Stimulated activated naive CD8-positive, alpha-beta T cell treated with anti-CD3 and anti-CD28 coated beads, Interleukin-15, Interleukin-2, amounts not matched to agents 100 U/mL and 50 U/mL, for 24 hours (primary cell): ENCODE measurements at places on chromosomes 5 and 9.

GRCh38 chr9:113509463-113509862 lies 45.9 kb downstream of the RGS3 start:
- DNase-seq = no peak

DNA sequence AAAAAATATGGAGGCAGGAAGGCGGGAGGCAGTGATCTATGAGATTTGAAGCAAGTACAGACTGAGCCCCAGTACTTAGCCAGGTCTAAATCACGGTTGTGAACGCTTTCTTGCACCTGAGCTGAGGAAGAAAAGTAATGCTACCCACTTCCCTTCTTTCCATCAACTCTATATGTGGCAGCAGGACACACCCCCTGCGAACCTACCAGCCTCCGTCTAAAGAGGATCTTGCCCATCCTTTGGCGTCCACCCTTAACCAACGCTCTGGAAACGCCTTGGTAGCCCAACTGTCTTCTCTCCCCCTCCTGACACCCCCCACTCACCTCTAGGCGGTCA lies 545 bp downstream of the HMGCS1 start:
- DNase-seq = no peak

DNA sequence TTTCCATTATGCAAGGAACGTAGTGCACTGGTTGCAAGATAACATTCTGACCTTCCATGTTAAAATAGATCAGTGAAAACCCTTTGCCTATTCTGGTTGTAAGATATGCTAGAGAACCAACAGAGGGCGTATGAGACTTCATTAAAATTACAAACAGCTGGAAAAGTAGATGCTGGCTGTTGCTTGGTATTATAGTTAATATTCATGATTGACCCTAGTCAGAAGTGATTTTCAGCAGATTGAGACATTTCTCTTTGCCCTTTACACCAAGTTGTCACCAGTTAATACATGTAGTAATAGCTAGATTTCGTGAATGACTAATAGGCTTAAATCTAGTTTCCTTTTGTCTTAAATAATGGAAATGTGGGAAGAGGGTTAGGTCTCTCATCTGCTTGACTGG lies 13.8 kb upstream of the FGF18 start:
- no peak for DNase-seq

DNA sequence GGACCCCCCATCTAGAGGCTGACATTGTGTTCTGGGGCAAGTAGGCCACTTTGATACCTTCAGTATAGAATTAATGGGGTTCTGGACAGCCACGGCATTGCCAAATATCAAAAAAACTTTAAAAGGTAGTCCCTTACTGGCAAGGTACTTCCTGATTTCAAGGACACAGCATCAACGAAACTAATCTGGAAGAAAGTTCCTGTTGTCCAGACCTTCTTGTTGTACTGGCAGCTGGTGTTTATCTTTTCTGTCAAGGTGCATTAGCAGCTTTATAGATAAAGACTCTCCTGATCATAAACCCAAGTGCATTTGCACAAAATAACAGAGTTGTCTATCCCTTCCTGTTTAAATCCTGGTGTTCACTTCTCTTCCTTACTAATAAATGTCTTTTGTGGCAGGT lies 23.7 kb upstream of the GOLGA1 start:
- DNase-seq = no peak

DNA sequence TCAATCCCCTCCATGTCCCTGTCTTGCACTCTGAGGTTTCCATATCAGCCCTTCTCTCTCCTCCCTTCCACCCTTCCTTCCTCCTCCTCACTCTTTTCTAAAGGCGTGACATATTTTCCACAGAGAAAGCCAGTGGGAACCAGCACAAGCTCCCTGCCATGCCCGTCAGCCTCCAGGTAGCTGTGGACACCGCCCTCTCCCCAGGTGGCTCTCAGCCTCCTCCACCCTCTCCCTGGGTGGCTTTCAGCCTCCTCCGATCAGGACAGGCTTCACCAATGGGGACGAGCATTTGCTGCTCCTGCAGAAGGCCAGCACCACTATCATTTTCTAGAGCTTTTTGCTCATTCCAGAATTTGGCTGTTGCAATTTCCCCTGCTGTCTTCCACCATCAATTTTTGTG lies 236.6 kb downstream of the GADD45G start:
- no peak for DNase-seq

GRCh38 chr5:130198927-130199326 lies 294.7 kb downstream of the CHSY3 start:
- no peak for DNase-seq

DNA sequence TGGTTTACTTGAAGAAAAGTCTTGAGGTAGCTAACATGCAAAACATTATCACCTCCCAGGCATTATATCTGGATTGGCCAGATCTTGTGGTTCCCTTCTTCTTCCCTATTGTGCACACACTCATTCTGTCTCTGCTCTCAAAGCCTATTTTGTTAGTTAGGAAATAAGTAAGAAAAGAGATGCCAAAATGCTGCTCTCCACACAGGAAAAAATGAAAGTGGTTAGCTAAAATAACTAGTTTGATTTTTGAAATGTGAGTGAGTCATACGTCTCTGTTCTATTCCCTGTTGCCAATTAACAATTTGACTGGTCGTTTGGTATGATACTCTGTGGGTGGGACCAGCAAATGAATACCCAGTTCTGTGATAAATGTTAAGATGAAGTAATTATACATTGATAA lies 28.1 kb downstream of the LMNB1 start:
- DNase-seq = no peak

- no peak for DNase-seq
Measured at GRCh38 chr5:94645053-94645452, 26.6 kb downstream of the SLF1 start.

GRCh38 chr5:97531549-97531948 lies 348.5 kb upstream of the RIOK2 start:
- no peak for DNase-seq

DNA sequence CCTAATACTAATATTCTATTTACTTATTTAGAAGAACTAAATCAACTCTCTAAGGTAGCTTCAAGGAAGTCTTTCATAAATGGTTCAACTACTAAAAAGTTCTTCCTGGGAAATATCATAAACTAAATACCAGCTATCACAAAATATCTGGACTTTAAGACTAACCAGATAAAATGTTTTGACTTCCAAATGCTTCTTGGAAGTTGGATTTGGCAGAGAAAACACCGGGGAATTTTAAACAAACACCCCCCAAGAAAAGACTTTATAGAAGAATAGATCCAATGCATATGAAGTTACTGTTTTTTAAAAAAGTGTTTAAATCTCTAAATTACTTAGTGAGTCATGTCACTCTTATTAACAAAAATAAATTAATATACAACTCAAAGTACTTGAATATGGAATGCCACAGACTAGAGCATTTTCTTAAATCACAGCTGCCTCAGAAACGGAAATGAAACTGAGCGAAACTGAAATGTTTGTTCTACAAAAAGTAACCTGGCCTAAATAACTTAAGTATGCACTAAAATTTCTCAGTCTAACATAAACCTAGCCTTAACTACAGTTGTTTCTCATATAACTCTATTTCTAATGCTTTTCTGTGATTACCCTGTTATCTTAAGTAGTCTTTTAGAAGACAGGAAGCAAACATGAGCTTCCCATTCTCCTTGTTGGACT lies 6.8 kb downstream of the ABCA1 start:
- no peak for DNase-seq

DNA sequence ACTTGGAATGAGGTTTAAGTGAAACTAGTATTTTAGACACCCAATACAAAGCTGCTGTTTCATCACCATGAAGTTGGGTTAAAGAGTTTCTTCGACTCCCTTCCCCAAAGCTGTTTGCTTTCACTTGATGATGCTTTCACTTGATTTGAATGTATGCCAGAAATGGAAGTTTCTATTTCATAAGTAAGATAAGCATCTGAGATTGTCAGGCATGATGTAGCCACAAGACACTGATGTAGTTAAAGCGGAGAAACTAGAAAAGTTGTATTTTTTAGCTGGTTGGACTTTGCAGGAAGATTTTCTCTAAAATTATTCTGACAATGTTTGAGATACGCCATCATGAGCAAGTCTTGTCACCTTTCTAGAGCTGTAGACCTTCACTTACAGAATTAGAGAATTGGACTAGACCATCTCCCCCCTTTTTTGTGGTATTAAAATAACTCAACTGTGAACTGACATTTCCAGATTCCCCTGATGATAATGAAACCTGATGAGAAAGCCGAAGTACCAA lies 20.0 kb downstream of the MOCS2 start:
- no peak for DNase-seq

- no peak for DNase-seq
Measured at GRCh38 chr5:6043491-6044310, 334.6 kb downstream of the MED10 start.

DNA sequence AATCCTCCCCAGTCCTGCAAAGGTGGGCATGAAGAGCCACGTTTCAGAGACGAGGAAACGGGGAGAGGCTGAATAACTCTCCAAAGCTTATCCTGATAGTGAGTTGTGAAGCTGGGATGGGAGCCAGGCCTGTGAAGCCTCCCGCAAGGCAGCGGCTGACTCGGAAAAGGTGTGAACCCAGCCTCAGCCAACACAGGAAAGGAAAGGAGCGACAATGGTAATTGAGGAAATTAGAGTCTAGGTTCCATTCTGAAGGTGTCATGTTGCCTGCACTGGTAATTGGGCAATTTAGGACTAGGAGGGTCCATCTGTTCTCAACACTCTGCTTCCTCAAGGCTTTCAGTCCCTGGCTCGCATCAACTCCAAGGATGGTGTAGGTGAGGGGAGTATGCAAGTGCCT lies 83.4 kb downstream of the LIFR start:
- DNase-seq = no peak

DNA sequence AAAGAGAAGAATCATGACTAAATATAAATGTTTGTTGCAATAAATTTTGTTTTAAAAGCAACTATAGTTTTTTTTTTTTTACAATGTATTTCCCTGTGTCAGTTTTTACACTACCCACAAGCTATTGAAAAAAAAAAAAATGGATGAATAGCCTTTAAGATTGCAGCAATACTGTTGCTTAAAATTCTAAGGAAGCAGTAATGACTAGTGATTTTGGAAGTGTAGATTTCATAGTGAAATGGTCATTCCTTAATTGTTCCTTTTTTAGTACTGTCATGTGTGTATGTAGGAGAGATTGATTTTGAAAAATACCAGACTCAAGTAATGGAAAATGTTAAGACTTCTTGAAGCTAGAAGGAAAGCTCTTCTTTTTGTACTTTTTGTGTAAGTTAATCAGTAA lies 53.1 kb downstream of the NDUFS4 start:
- no peak for DNase-seq

DNA sequence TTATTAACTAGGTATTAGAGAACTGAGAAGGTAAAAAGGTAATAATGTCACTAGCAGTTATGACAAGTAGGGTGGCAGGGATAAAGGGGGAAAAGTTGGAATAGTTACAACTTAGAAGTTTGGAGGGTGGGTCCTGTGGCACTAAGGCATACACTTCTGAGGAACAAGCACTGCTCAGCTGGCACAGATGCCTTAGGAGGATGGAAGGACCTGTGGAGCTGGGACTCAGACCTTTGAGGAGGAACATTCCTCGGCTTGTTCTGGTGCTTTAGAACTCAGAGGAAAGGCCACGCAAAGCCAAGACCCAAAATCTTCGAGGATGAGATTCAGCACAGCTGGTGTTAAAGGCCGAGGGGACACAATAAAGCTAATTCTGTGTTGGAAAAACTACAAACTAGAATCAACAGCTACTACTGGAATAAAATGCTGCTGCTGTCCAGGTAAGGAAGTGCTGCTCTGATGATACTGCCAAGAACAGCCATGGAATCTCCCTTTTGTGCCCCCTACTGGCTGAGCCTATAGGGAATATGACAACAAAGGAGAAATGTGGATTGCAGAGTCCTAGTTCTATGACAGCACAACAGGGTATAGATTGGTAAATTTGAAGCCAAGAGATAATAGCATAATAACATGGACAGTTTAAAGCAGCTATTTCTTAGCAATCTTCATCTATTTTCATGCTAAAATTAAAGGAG lies 126.7 kb downstream of the SLC25A46 start:
- peak; percentile 4 for DNase-seq

DNA sequence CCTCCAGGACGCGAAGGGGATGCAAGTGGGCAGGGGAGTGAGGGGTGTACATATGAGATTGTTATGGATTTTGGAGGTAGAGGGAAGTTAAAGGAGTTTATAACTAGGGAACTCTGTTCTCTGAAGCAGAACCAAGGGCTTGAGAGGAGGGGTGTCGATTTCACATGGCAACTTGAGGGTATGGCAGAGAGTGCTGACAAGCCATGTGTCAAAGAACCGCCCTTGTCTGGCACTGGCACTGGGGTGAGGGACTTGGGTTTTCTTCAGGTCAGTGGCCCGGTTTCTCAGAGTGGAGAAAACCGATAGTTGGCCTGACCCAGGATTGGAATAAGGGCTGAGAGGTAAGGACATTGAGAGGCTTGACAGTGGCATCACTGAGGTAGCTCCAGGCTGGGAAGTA lies 47.7 kb upstream of the TESK1 start:
- DNase-seq = no peak

- DNase-seq = no peak
Measured at GRCh38 chr5:115456539-115457040, 88.0 kb downstream of the FEM1C start.

DNA sequence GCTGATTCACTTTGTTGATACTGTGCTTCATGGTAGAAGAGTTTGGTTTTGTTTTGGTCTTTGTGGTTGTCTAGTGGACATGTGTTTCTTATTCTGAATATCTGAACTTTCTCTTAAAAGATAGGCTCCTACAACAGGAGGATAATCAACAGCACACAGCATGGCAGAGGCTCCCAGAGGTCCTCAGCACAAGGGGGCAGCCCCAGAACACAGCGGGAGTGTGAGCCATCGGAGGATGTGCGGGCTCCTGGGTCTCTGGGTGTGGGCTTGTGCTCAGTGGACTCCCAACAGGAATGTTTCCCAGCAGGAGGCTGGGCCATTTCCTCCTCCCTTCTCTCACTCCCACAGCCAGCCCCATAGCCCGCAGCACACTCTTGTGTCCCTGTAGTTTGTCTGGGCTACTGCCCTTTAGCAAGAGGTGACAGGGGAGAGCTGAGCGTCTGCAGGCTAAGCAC lies 164.3 kb upstream of the OTULINL start:
- DNase-seq = no peak

DNA sequence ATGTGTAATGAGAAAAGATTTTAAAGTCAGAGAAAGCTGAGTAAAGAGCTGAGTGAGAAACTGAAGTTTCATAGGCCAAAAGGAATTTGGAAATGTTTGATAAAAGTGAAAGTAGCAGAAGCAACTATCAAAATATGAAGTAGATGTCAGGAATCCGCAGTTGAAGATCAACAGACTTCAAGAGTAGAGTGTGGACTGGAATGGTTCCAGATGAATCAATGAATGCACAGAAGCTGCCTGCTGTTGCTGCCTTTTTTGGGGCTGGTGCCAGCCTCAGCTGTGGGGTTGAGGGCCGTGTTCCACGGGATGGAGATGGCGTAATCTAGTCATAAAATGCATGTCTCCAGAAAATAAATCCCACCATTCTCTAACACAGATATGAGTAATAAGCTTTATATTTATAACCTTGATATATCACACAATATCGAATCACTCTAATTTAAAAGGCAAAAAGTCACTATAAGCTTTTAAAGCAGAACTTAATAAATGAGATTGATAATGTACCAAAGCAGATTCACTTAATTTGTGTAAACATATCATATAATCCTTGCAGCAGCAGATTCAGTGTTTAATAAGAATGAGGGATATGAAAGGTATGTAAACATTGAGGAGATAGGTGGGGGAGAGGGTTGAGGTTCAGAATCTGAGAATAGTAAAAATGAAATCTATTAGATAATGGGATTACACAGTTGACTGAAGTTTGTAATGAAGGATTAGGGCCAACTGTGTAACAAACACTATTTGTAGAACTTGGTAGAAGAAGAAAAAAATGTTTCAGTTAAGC lies 652.3 kb upstream of the FTMT start:
- DNase-seq = no peak
